Activated T-cell treated with anti-CD3 and anti-CD28 coated beads, Interleukin-2, amount 50 U/mL, for 72 hours (primary cell): ENCODE measurements at places on chromosomes 11 and 22. TPM values are rescaled to one million over a fixed set of nuclear protein-coding genes. Genes with fewer than 3 reads are reported as not detected.
A peak's percentile ranks its signal among the peaks of the same experiment; 100 is the strongest.

DNA sequence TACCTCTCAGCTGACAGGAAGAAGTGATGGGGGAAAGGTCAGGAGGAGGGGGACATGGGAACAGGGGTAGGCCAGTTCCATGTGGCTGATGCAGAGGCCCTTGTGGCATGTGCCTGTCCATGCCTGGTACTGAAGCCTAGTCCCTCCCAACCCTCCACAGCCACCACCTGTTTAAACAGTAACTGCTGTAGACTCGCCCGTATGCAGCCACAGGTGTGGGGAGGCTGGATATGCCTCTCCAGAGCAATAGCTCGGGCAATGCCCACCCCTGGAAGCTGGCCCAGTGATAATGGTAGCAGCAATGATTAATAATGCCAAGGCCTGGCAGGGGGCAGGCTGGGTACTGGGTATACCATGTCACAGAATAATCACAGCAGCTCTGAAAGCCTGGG, 2.3 kb downstream of the SMTN start:
- peak overlapping the region; percentile 89 for H3K4me3 ChIP-seq
- DNase-seq = no peak
- no peaks in the 10 kb centered on the region for H3K36me3 ChIP-seq
- H3K4me1 ChIP-seq = peaks cover 33% of the 10 kb centered on the region
- H3K27ac ChIP-seq = no peak overlapping the region
- no peaks in the 10 kb centered on the region for H3K27me3 ChIP-seq

- H3K4me1 ChIP-seq = no peaks in the 10 kb centered on the region
- no peak for DNase-seq
- H3K27ac ChIP-seq = no peak overlapping the region
Measured at GRCh38 chr22:26394777-26395176, 34.3 kb upstream of the ASPHD2 start.

GRCh38 chr22:20955548-20955947, 11.5 kb upstream of the AIFM3 start:
- no peak overlapping the region for H3K4me3 ChIP-seq
- H3K27ac ChIP-seq = no peak overlapping the region
- peaks cover 23% of the 10 kb centered on the region for H3K27me3 ChIP-seq
- H3K4me1 ChIP-seq = peaks cover 12% of the 10 kb centered on the region

DNA sequence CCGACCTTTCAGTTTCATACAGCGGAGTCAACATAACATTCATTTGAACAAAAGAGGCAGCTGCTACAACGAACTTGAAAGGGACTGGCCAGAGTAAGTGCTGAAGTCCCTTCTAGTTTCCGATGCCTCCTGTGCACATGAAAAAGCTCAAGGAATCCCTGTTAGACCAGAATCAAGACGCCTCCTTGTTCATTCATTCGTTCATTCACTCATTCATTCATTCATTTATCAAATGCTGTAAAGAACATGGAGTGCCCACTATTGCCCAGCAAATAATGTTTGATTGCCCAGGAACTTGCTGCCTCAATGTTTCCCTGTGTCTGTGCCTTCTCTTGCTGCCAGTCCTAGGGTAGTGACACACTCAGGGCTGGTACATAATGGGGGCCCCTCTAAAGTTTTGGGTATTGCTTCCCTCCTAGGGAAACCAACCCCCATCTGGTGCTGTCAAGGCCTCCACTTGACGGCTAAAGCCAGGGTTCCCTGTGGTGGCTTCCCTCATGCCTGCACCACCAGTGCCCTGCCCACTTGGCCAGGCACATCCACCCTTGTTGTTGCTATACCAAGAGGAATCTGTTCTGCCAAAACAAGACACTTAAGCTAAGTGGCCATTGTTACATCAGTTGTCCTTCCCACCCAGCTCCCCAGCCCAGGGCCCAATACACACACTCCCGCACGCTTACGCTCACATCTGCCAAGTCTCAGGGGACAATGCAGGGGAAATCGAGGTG, 3.8 kb downstream of the TMPRSS13 start:
- H3K4me1 ChIP-seq = peaks cover 24% of the 10 kb centered on the region
- no peak for DNase-seq
- H3K27me3 ChIP-seq = no peaks in the 10 kb centered on the region
- H3K27ac ChIP-seq = no peak overlapping the region

- H3K4me3 ChIP-seq = no peak overlapping the region
- DNase-seq = no peak
- peaks cover 2% of the 10 kb centered on the region for H3K36me3 ChIP-seq
- no peak overlapping the region for H3K27ac ChIP-seq
- H3K4me1 ChIP-seq = peaks cover 36% of the 10 kb centered on the region
- peaks cover 6% of the 10 kb centered on the region for H3K27me3 ChIP-seq
Measured at GRCh38 chr22:39268645-39269044, 23.9 kb upstream of the PDGFB start.

DNA sequence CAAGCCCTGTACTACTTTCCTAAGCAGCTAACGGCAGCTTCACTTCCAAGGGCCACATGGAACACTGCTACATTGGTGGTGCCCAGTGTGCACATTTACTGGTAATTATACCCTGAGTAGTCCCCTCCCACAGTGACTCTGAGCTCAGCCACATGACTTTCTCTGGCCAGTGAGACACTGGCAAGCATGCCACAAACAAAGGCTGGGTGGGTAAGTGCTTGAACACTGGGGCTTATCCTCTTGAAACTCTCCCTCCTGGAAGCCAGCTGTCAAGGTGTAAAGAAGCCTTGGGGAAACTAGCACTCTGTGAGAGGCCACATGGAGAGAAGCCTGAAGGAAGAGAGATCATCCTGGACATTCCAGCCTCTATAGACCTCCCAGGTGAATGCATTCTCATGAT, 54.4 kb upstream of the DRD2 start:
- H3K27me3 ChIP-seq = peaks cover 31% of the 10 kb centered on the region
- DNase-seq = no peak
- no peak overlapping the region for H3K27ac ChIP-seq
- no peak overlapping the region for H3K4me3 ChIP-seq

DNA sequence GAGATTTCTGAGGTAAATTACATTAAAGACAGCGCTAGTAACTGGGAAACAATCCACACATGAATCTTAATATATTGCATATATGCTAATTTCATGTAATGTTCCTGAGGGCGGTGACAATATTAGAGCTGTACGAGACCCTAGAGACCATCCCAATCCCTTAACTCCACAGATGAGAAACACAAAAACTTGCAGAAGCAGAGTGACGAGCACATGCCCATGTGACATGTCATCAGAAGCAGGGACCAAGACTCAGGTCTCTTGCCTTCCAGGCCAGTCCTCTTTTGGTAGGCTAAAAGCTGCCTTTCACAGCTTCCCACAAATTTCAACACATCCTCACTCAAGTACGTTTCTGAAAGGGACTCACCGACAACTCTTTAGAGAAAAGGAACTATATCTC, 11.8 kb downstream of the MAPK1 start:
- no peak for DNase-seq
- H3K4me3 ChIP-seq = no peak overlapping the region
- no peak overlapping the region for H3K27ac ChIP-seq
- H3K27me3 ChIP-seq = no peaks in the 10 kb centered on the region
- H3K36me3 ChIP-seq = peaks cover 17% of the 10 kb centered on the region
- H3K4me1 ChIP-seq = peaks cover 82% of the 10 kb centered on the region

GRCh38 chr11:116721988-116722387, 50.8 kb downstream of the BUD13 start:
- no peaks in the 10 kb centered on the region for H3K4me1 ChIP-seq
- H3K4me3 ChIP-seq = no peak overlapping the region
- no peaks in the 10 kb centered on the region for H3K36me3 ChIP-seq
- no peak overlapping the region for H3K27ac ChIP-seq
- peaks cover 7% of the 10 kb centered on the region for H3K27me3 ChIP-seq

DNA sequence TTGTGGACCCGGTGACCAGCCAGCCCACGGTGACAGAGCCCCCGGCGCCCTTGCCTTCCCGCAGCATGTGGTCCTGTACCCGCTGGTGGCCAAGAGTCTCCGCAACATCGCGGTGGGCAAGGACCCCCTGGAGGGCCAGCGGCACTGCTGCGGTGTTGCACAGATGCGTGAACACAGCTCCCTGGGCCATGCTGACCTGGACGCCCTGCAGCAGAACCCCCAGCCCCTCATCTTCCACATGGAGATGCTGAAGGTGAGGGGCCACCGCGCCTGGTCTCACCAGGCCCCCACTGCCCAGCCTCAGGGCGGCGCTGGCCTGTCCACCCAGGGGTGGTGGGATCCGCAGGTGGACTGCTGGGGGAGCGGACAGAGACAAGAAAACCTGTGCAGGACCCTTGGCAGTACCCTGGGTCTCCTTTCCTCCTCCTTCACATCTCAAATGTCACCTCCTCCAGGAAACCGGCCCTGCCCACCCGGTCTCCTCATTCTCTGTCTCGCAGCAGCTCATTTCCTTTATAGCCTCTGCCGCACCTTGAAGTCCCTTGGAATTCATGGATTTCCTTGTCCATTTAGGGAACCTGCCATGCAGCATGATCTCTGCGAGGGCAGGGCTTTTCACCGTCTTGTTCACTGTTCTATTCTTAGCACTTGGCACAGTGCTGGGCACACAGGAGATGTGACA, 6.5 kb downstream of the AIP start:
- H3K4me1 ChIP-seq = peaks cover 52% of the 10 kb centered on the region
- peaks cover 19% of the 10 kb centered on the region for H3K36me3 ChIP-seq
- DNase-seq = no peak
- peak overlapping the region; percentile 91 for H3K27ac ChIP-seq
- H3K4me3 ChIP-seq = peak overlapping the region; percentile 63

DNA sequence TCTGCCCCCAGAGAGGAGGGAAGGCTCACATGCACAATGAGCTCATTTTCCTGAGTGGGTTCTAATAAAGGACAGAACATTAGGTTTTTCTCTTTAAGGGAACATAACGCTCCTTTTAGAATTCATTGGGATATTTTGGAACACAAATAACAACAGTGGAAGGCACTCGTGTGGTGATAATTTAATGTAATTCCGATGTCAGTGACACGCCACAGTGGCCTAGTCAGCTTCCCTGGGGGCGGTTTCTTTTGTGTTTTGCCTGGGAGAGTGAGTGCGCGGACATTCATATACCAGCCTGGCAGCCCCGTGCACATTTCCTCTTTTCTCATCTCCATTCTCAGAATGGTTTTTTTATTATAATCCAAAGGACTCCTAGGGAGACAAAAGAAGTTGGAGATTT, 41.1 kb downstream of the SEZ6L start:
- no peak for DNase-seq
- no peak overlapping the region for H3K4me3 ChIP-seq
- no peaks in the 10 kb centered on the region for H3K4me1 ChIP-seq

The GGTLC3 gene
- not detected for total RNA-seq

The OR52A1 gene
- not detected for total RNA-seq

The UBQLNL gene
- total RNA-seq = not detected

The MUC5AC gene
- not detected for total RNA-seq

The MRGPRX4 gene
- not detected for total RNA-seq
